ENCODE measurements at places on chromosomes 5 and 9.

GRCh38 chr9:107733523-107733894, 243.9 kb upstream of the KLF4 start:
- DNase-seq: no peak

- no peak for DNase-seq
Measured at GRCh38 chr5:107100121-107100520, 570.6 kb downstream of the EFNA5 start.

- DNase-seq: no peak
Measured at GRCh38 chr9:106535439-106535838, 327.5 kb upstream of the ZNF462 start.

DNA sequence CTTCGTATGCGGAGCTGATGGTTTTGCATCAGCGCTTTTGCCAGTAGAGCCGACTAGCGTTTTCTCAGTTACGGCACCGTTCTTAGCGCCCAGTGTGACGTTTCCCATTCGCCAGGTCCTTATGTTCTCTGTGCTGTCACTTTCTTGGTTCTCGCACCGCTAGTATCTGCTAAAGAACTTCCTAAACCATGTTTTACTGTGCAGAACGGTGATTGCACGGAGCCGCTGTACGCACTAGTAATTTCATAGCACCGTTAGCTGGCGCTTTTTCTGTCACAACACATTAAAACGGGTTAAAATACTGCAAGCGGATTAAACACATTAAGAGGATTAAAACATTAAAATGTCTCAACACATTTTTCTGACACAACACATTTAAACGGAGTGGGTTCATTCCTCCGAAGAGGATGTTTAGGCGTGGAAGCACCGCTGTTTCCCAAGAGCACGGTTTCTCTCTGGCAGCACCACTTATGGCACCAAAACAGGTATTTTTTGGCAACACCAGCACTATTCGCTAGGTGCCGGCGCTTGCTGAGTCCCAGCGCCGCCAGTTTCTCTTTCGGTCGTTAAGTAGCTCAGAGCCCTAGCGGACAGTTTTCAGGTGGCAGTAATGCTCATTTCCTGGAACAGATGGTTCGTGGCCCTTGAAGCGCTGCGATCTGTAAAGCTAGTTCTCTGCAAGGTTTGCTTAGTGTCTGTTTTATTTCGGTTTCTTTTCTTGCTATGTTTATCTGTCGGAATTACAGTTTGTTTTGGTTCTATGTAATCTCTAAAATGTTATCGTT, 20.3 kb downstream of the ANXA2R start:
- peak; percentile 67 for DNase-seq

DNA sequence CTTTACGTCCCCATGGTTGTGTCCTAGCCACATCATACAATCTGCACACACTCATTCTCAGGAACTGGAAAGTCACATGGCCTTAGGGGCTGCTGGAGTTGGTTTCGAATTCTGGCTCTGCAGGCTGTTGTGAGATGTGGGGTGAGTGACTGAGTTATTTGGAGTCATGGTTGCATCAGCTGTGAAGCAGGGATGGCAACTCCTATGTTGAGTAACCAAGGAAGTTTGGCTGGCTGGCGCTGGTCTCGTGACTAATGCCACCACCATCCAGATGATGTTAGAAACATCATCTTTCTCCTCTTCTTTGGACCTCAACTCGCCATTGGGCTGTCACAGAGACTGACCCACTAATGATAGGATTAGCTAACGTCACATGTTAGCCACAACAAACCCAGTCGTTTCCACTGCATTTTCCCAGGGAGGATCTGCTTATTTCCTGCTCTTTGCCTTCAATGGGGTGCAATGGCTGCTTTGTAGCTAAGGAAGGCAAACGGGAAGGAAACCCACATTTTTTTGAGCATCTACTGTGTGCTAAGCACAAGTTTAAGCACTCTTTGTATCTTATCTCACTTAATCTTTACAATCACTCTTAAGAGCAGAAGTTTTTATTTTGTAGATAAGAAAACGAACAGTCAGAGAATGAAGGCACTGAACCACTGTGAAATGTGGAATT, 78.1 kb upstream of the UBTD2 start:
- no peak for DNase-seq

DNA sequence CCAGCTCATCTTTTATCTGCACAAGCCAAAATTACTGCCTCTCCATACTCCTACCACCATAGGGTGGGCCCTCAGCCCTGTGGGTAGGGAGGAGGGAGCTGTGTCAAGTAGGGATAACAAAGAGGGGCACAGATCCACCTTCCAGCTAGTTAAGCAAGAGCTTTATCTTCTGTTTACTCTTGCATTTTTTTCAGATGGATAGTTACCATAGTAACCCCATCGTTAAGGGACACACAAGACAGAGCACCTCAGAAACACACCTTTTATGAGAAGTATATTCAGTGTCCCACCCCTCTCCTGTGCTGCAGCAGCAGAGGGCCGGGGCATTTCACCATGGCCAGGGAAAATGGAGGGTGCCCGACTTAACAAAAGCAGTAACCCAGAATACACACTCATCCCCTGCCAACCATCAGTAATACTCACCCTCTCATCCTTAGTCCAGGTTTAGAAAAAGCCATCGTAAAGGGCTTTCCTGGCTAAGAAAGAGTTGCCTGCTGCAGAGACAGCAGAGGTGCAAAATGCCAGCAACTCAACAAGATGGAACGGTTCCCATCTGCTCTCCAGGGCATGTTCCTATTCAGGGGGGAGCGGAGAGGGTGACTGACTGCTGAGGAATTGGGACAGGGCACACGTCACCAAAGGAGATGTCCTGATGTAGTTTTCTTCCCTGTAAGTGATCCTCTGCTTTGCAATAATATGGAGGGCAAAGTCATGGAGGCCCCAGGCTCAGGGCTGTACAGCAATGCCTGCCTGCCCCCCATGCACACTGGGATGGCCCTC, 25.1 kb downstream of the MACROH2A1 start:
- no peak for DNase-seq

DNA sequence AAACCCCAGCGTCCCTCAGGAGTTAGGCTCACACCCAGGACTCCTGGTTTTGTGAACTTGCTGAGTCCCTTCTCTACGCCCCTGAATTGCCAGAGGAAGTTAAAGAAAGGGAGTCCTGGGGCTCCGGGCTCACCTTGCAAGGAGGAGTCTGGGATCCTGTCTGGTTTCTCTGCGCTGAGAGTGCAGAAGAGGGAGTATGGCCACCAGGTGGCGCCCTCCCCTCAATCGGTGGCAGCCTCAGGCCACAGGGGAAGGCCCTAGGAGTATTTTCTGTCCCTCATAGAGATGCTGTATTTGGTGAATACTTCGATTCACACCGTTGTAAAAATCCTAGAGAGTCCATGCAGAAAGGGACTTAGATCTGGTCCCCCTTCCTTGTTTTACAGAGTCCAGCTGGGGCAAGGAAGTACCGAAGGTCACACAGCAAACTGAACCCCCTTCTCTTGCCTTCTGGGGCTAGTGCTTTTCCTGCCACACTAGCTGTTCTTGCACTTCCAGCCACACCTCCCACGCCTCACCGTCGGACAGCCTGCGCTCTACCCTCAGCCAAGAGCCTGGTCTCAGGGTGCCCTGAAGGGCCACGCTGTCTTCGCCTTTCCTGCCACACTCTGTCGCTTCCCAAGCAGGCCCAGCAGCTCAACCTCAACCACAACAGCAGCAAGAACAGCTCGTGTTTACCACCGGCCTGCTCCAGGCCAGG, 10.2 kb downstream of the HAND1 start:
- no peak for DNase-seq

DNA sequence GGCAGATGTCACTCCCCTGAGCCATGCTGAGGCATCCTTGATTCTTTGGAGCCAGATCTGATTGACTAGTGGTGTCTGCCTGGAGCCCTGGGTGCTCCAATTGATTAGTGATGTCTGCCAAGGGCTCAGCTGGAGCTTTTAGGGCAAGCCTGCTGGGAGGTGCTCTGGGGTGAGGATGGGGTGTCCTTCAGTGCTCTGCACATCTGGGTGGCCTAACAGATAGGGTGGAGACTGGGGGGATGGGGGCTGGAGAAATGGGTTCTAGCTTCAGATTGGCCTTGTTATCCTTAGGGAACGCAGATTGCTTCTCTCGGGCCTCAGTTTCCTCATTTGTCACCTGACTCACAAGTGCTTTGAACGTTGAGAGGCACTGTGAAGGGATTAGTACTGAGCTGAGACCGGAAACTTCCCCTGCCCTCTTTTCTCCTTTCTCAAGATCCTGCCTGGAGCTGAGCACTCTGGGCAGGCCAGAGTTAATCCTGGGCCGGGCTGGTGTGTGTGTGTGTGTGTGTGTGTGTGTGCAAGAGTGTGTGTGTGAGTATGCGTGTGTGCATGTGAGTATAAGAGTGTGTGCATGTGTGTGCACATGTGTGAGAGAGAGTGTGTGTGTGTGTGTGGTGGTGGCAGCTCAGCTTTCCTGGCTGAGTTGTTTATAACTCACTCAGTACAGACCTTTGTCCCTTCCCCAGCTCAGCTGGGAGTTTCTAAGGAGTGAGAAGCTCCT, 5.6 kb upstream of the IER5L start:
- no peak for DNase-seq

GRCh38 chr5:231661-232060, 13.5 kb downstream of the SDHA start:
- no peak for DNase-seq

DNA sequence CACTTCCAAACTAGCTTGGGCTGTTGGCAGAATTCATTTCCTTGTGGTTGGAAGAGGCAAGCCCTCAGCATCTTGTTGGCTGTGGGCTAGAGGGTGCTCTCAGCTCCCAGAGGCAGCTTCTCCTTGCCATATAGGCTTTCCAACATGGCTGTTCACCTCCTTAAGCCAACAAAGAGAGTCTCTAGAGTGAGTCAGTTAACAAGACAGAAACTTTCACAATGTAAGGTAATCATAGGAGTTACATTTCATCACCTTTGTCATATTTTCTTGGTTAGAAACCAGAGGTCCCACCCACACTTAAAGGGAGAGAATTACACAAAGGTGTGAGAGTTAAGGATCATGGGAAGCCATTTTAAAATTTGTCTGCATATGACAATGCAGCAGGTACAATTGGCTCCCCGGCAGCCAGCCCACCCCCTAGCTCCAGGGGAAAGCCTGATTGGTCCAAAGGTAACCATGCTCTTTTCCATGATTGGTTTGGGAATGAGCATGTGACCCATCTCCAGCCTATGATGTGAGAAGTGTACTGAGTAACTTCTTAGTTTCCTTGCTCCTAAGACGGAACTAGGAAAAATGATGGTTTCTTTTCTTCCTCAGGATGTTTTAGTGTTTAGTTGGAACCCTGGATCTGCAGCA, 109.8 kb upstream of the MSX2 start:
- DNase-seq: no peak

- DNase-seq: no peak
Measured at GRCh38 chr5:171840066-171840465, 54.4 kb downstream of the SMIM23 start.

DNA sequence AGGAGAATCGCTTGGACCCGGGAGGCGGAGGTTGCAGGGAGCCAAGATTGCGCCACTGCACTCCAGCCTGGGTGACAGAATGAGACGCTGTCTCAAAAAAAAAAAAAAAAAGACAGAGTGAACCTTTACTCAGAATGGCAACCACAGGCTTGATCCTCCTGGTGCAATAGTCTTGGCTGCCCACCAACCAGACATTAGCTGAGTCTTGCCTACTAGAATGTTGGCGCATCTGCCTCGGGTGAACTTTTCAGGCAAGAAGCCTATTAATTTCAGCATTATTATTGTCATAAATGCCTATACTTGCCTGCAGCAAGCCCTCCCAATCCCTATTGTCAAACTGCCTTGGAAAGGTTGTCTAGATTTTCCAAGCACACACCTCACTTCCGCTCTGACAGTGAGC, 4.2 kb downstream of the SERINC5 start:
- DNase-seq: no peak

DNA sequence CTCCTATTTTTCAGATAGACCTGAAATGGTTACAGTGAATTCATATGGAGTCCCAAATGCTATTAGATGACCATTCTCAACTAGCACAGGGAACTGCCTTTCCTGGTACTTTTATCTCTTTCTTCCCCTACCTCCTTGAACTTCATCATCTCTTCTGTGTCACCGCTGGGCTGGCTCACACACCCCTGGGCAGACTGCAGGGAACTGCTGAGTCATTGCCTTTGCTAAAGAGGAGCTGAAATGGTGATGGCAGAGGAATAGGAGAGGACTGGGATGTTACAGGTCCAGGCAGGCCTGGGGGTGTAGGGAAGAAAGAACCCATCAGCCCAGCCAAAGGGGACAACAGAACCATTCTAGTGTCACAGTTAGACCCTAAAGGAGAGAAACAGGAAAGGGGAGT, 322.3 kb downstream of the ASTN2 start:
- no peak for DNase-seq

Measured in NCI-H1930 (cell line).